ENCODE measurements at places on chromosomes 7 and 10.

- no peak for DNase-seq
Measured at GRCh38 chr7:33958104-33958503, 52.8 kb downstream of the BMPER start.

- DNase-seq = no peak
Measured at GRCh38 chr7:113368256-113368655, 249.9 kb upstream of the SMIM30 start.

- DNase-seq = no peak
Measured at GRCh38 chr10:70376436-70377378, 5.7 kb downstream of the LRRC20 start.

DNA sequence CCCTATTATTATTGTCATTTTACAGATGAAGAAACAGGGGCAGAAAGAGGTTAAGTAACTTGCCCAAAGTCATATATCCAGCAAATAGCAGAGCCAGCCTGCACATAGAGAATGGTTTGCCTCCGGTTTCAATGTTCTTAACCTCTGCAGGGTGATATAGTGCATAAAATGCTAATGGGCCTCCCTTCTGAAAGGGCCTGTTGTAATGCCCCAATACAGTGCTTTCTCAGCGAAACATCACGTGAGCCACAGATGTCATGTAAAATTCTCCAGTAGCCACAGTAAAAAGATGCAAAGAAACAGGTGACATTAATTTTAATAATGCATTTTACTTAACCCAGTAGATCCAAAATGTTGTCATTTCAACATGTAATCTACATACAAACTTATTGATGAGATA lies 38.1 kb downstream of the LRGUK start:
- DNase-seq = no peak

DNA sequence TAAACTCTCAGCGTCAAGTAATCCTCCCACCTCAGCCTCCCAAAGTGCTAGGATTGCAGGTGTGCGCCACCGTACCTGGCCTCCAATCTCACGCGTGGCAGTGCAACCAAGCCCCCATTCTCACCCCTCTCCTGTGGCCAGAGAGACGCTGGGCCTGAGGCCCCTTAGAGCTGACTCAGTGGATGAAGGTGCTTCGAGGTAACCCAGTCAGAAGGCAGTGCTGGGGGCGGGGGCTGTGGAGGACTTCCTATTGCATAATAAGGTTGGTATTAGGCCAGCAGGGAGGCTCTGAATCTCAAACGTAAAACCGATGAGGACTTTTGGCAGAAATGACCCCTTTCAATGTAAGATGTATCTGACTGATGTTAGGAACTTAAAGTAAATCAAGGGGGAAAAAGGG lies 229.3 kb downstream of the USP6NL start:
- no peak for DNase-seq

- DNase-seq = no peak
Measured at GRCh38 chr7:25287291-25287690, 59.0 kb upstream of the NPVF start.

Data from ELF-1 (cell line).